Mammary epithelial cell (primary cell): ENCODE measurements at places on chromosomes 7 and 10.

DNA sequence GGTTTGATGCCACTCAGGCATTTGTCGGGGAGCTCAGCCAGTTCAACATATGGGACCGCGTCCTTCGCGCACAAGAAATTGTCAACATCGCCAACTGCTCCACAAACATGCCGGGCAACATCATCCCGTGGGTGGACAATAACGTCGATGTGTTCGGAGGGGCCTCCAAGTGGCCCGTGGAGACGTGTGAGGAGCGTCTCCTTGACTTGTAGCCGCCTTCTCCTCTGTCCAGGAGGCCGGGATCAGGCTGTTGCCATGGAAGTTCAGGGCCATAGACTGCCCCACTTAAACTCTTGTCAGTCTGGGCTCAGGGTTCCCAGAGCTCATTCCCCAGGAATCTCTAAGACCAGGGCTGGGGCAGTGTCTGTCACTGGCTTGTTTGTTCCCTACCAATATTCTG, 11.3 kb downstream of the NPTX2 start:
- no peak for DNase-seq

GRCh38 chr7:87941138-87941537, 7.1 kb downstream of the ADAM22 start:
- no peak for DNase-seq

DNA sequence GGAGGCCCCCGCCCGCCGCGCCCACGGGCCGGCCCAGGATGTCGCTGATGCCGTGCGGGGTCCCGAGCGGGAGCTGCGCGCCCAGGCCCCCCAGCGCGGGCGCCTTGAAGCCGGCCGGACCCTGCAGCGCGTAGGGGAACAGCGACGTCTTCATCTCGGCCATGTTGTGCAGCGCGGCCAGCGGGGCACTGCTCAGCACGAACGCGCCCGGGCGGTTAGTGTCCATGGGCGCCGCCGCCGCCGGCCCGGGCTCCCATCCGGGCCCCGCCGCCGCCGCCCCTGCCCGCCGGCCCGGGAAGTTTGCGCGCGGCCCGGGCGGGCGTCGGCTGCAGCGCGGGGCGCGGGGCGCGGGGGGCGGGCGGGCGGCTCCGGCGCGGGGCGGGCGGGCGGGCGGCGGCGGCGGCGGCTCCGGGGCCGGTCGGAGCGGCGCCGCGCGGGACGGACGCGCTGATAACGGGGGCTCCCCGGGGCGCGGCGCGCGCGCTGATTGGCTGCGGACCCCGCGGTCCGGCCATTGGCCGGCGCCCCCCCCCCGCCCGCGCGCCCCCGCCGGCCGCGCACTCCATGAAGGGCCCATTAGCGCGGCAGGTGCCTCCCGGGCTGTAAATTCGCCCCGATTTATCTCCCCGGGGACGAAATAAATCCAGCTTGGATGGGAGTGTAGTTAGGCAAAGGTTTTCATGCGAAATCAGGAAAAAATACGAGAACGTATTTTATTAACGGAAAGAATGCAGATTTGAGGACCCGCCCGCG, at the start of gene NKX6-2:
Gene NKX6-2 (minus strand): TSS at position 425 of the 753 bp plus-strand sequence. CDS start 199 bp downstream, at position 226.
- DNase-seq: no peak

GRCh38 chr7:129771201-129771927, 159.8 kb downstream of the NRF1 start:
- no peak for DNase-seq

DNA sequence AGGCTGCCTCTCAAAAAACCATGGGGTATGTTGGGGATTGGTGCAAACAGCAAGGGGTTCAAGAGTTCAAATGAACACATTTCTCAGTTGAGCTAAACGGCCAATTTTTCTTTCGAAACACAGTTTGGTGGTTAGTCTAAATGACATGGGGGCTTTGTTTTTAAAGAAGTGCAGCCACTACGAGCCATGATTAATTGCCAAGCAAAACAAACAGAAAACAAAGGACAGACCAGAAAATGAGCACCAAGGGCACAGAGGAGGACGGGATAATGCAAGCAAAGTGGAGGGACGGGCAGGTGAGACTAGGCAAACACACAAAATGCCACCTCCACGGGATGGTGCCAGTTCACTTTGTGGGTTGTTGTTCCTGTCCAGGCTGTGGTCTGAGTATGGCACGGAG, 64.5 kb upstream of the PDLIM1 start:
- no peak for DNase-seq
